ENCODE measurements at places on chromosomes 13 and 19. TPM values are rescaled to one million over a fixed set of nuclear protein-coding genes. Genes with fewer than 3 reads are reported as not detected.
A peak's percentile ranks its signal among the peaks of the same experiment; 100 is the strongest.

LRP3 gene
- 43.7 TPM for total RNA-seq

WDR62 gene
- 0.24 TPM for total RNA-seq

PLK5 gene
- total RNA-seq = not detected

DNA sequence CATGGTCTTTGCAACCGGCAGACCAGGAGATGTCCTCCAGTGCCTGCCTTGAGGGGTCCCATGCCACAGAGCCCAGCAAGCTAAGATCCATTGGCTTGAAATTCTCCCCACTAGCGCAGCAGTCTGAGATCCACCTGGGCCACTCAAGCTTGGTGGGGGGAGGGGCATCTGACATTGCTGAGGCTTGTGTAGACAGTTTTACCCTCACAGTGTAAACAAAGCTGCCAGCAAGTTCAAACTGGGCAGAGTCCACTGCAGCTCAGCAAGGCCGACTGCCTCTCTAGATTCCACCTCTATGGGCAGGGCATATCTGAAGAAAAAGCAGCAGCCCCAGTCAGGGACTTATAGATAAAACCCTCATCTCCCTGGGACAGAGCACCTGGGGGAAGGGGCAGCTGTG lies 32.0 kb upstream of the ITM2B start:
- H3K4me3 ChIP-seq = no peak overlapping the region
- no peaks in the 10 kb centered on the region for H3K27me3 ChIP-seq
- H3K27ac ChIP-seq = no peak overlapping the region

GRCh38 chr13:110023729-110024644 lies 237.6 kb upstream of the IRS2 start:
- no peak overlapping the region for H3K27ac ChIP-seq
- H3K36me3 ChIP-seq = no peaks in the 10 kb centered on the region
- H3K27me3 ChIP-seq = no peaks in the 10 kb centered on the region
- DNase-seq = peak; percentile 59
- H3K4me1 ChIP-seq = peaks cover 5% of the 10 kb centered on the region

DNA sequence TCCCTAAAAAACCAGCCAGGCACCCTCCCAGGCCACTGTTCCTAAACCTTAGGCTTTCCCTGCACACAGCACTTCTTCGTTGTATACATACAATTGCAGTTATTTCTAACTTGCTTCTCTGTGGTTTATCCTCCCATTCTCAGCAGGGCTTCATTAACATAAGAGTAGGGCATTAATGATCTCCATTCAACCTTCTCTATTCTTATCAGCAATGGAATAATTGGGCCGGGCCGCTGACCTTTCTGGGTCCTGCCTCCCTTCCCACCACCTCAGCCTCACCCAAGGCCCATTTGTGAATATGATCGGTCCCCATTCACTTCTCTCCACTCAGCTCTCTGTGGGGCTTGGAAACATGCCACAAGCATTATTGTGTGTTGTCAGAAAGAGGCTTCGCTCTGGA lies 184.2 kb downstream of the SUCLA2 start:
- no peaks in the 10 kb centered on the region for H3K27me3 ChIP-seq
- no peak overlapping the region for H3K27ac ChIP-seq
- H3K36me3 ChIP-seq = no peaks in the 10 kb centered on the region
- DNase-seq = no peak
- no peak overlapping the region for H3K4me3 ChIP-seq

DNA sequence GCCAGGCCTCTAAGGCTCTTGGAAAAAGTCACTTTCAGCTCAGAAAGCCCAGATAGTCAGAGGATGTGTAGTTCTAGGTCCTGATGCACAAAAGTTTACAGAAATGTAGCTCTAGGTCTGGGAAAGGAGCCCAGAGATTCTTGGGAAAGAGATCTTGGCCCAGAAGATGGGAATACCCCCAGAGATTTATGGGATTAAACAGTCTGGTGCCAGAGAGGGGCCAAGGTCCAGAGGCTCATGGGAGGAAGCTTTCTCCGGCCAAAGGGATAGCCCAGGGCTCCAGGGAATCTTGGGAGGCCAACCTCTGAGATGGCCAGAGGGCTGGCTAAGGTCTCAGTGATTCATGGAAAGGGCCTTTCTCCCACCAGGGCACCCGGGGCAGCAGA lies 15.2 kb downstream of the BCAT2 start:
- peak overlapping the region; percentile 85 for H3K27ac ChIP-seq
- DNase-seq = peak; percentile 79
- peaks cover 12% of the 10 kb centered on the region for H3K4me1 ChIP-seq

GRCh38 chr19:1173845-1174809 lies at the start of gene SBNO2:
Gene SBNO2 (minus strand): TSS chr19:1174268. CDS start chr19:1154276, 19,992 bp downstream.
- H3K27me3 ChIP-seq = no peaks in the 10 kb centered on the region
- peaks cover 21% of the 10 kb centered on the region for H3K4me1 ChIP-seq
- peak within 1 kb of the TSS; percentile 73 for H3K4me3 ChIP-seq
- peak; percentile 94 for DNase-seq

DNA sequence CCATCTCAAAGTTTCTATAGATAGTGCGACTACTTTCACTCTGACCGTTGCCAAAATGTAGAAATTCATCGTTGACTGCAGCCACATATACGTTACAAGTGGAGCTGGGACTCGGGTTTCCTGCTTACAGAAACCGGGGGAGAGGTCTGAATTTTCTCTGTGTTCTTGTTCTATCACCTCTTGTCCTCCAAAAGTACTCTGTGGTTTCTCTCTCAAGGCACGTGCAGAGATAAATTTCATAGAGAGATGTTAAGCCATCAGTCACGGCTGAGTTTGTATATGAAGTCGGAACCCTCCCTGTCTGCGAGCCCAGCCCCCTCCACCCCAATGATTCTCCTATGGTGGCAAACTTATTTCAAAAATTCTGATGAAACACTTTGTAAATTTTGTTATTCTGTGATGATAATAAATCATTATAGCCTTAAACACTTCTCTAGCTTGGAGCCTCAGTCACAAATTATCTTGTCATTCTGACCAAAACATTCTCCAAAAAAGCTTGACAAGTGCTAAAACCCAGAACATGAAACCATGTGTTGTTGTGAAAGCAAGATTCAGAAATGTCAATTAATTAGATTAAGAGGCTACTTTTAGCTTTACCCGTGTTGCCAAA lies 87.5 kb downstream of the TSHZ3 start:
- no peak overlapping the region for H3K4me3 ChIP-seq
- H3K27ac ChIP-seq = no peak overlapping the region
- no peaks in the 10 kb centered on the region for H3K27me3 ChIP-seq
- DNase-seq = no peak
- no peaks in the 10 kb centered on the region for H3K36me3 ChIP-seq
- peaks cover 9% of the 10 kb centered on the region for H3K4me1 ChIP-seq

GRCh38 chr19:12828494-12828893 lies 5.9 kb downstream of the RTBDN start:
- no peak overlapping the region for H3K4me3 ChIP-seq
- H3K36me3 ChIP-seq = no peaks in the 10 kb centered on the region
- DNase-seq = no peak
- peaks cover 5% of the 10 kb centered on the region for H3K4me1 ChIP-seq
- no peak overlapping the region for H3K27ac ChIP-seq
- H3K27me3 ChIP-seq = peaks cover 6% of the 10 kb centered on the region

DNA sequence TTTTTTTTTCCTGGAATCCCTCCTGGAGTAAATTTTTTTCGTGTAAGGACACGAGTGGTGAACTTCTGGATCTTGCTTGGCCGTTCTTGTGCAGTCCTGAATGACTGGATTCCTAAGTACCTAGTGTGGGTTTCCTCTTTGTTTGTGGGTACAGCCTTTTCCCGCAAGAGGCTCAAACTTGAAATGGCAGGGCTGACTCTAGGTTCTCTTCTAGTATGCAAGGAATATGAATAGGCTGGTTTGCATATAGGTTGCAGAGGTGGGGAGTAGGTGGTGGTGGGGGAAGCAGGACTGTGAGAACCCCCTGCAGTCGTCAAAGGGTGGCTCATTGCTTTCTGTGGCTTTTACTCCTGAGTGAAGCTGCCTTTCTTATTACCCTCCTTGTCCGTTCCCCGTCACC lies 13.6 kb downstream of the UBAC2 start:
- H3K27me3 ChIP-seq = no peaks in the 10 kb centered on the region
- H3K36me3 ChIP-seq = no peaks in the 10 kb centered on the region
- no peak overlapping the region for H3K4me3 ChIP-seq
- no peak overlapping the region for H3K27ac ChIP-seq
- DNase-seq = no peak
- H3K4me1 ChIP-seq = peaks cover 9% of the 10 kb centered on the region

Measured in ovary (tissue), 10 donors.